ENCODE measurements at places on chromosomes 2 and 18.

GRCh38 chr2:201532686-201533304 is 81.3 kb downstream of the STRADB start:
- DNase-seq: no peak

DNA sequence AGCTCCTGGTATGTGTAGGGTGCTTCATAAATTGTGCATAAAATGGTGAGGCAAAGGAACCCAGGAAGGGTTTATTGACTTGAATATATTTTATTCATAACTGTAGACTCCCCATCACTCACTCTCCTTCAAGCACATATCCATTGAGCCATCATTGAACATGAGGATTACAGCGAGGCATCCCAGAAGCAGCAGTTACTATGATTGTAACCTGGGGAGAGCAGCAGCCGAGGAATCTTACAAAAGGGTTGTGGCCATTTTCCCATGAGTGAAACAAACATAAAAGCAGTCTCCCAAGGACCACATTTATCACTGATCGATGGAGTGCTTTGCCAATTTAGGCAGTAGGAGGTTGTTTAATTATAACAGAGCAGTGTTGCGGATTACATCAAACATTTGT is 183.4 kb downstream of the NCK2 start:
- no peak for DNase-seq

DNA sequence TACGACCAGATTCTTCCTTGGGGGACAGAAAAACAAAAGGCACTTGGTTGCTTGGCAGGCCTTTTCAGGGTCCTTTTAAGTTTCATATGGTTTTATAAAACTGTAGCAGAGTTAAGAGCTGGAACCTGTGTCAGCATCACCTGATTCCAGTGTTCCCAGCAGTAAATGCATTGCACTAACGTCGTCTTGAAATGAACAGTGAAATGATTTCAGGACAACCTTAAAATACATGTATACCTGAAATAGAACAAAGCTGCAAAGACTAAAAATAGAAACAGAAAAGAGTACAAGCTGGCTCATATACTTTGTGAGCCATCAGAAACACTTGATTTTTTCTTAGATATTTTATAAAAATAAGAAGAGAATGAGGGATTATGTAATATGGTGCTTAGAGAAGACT is 51.9 kb downstream of the ACSL3 start:
- no peak for DNase-seq

- DNase-seq: no peak
These were observed 62.4 kb downstream of the MRPS9 start for GRCh38 chr2:105100046-105100840.

DNA sequence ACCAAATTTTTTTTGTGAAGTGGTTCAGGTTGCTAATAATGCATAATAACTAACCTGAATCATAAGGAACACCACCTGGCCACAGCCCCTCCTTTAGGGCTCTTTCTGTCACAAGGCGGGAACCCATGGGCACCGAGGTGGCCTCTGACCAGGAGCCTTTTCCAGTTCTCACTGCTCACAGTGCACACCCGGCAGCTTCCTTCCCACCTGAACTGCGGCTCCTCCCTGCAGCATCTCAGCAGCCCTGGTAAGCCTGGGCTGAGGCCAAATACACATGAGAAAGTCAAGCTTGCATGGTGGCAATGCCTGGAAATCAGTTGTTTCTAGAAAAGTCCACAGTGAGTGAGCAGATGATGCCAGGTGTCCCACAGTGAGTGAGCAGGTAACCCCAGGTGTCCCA is 77.6 kb upstream of the SNTG2 start:
- DNase-seq: no peak

DNA sequence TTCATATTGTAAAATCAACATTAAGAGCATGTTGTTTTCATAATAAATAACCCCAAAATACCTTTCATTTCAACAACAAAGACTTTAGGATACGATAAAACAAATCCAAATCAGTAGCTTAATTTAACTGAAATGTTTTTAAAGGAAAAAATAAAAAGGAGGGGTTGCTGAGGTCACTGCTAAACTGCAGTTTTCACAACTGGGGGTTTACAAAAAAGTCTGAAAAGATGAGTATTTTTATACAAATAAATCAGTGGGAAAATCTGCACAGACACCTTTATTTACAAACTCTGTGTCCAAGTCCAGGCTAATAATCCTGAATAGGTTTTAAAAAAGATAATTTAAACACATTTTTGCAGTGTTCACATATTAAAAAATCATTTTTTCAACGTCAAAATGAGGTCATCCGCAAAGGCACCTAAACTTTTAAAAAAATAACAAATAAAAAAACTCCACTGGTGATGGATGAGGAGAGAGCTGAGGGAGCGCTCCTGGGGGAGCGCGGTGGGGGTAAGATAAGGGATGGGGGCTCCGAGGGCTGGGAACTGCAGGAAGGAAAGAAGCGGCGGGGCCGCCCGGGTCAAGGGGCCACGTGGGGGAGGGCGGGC is 3.1 kb downstream of the DLX2 start:
- DNase-seq: no peak

- no peak for DNase-seq
These were observed 50.4 kb downstream of the MALT1 start for GRCh38 chr18:58721566-58722239.

GRCh38 chr2:129606496-129607270 is 372.8 kb upstream of the RAB6C start:
- DNase-seq: no peak

GRCh38 chr2:176516051-176516602 is 246.9 kb downstream of the MTX2 start:
- no peak for DNase-seq

GRCh38 chr2:62716768-62717167 is 11.3 kb downstream of the EHBP1 start:
- no peak for DNase-seq

- no peak for DNase-seq
These were observed 61.8 kb upstream of the CERS6 start for GRCh38 chr2:168394262-168394661.

GRCh38 chr18:11316546-11316945 is 167.2 kb upstream of the PIEZO2 start:
- no peak for DNase-seq

GRCh38 chr18:51660188-51660715 is 462.8 kb upstream of the MEX3C start:
- no peak for DNase-seq

- no peak for DNase-seq
These were observed 89.0 kb upstream of the PPP1CB start for GRCh38 chr2:28662468-28663181.

DNA sequence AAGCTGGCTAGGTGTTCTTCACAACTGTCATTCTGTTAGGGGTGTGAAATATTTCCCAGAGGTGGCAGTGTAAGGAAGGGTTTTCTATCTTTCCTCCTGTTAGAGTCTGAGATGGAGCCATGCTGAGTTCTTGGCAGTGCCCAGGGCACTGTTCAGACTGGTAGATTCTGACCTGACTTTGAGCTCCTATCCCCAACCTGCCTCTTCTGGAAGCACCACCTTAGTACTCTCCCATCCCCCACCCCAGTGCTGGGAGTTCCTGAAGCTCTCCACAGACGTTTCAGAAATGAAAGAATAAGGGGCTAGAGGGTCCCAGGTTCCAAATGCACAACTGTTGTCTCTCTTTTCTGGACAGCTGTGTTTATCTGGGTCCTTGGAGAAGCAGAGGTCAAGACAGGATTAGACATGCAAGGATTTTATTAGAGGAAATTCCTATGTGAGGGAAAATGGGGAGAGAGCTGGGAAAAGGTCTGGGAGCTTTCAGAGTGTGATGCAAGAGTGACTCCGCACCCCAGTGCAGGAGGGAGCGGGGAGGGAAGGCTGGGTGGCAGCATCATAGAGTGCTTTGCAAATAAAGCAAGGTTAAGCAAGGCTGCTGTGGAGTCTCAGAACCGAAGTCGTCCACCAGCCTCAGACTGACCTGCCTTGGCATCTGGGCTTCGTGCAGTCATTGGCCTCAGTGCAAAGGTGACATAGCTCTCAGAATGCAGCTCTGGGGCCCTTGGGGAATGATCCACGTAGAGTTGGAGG is 75.5 kb downstream of the SLC4A3 start:
- no peak for DNase-seq

DNA sequence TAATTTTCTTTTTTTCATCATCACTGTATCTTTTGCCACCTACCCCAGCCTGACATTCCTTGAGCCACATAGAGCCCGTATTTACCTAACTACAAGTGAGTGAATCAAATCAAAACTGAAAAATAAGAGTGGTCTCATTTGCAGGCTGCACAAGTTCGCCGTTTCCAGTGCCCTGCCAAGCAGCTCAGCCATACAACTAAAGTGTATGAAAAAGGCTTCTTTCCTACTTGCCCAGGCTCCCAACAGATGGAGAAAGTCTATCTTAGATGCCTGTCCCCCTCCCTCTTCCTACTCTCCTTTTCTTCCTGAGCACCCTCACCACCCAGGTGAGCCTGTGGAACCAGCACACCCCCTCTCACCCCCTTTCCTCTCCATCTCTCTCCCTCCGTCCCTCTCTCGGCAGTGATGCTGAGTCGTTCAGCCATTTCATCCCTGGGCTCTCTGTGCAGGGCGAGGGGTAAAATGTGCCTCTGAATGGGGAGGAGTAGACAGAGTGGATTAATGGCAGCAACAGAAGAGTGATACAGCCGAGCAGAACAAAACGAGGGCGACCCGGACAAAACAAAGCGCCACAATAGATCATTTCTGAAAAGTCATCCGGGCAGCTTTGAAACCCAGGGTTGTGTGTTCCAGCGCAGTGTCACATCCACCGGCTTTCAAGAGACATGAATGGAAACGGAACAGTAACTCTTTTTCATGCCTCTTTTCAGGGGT is 65.0 kb upstream of the POU3F3 start:
- DNase-seq: no peak

- no peak for DNase-seq
These were observed 70.8 kb downstream of the RTP5 start for GRCh38 chr2:241940329-241940728.

GRCh38 chr18:59272891-59273758 is at the start of gene RAX:
RAX (minus strand) TSS chr18:59273454; CDS start chr18:59273206, 248 bp downstream.
- DNase-seq: no peak

- peak; percentile 14 for DNase-seq
These were observed 52.8 kb downstream of the CLASP1 start for GRCh38 chr2:121596221-121597080.

DNA sequence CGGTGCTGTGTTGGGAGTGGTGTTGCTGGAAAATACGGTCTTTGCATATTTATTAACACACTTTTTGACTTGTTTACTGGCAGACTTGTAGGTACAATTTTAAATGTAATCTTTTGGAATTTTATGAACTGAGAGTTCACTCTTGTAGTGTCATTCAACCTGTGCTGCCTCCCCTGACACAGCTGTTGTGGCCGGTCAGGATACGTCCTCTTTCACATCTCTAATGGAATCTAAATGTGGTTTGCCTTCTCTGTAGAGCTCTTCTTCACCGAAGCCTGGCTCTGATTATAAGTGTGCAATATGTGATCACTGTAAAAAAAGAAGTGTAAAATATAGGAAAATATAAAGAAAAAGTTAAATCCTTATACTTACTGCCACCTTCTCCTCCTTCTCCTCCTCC is 94.7 kb downstream of the MAP4K4 start:
- no peak for DNase-seq

DNA sequence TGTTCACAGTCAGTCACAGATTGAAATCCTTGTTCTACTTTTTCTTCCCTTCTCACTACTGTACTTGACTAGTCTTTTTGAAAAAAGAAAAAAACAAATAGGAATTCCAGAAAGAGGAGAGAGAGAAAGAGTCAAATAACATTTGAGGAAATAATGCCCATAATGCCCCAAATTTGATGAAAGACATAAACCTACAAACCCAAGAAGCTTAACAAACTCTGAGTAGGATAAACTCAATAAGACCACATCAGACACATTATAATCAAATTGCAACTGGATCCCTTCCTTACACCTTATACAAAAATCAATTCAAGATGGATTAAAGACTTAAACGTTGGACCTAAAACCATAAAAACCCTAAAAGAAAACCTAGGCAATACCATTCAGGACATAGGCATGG is 30.9 kb downstream of the TMEM185B start:
- DNase-seq: no peak

GRCh38 chr2:240523451-240524281 is 34.1 kb downstream of the ANKMY1 start:
- DNase-seq: no peak

GRCh38 chr18:55048892-55049291 is 89.6 kb upstream of the CCDC68 start:
- no peak for DNase-seq

- DNase-seq: no peak
These were observed 60.8 kb downstream of the LIMS1 start for GRCh38 chr2:108594982-108595464.

- DNase-seq: no peak
These were observed 99.4 kb upstream of the SCN7A start for GRCh38 chr2:166593403-166593802.

GRCh38 chr2:231370429-231370748 is 25.1 kb upstream of the B3GNT7 start:
- DNase-seq: no peak

DNA sequence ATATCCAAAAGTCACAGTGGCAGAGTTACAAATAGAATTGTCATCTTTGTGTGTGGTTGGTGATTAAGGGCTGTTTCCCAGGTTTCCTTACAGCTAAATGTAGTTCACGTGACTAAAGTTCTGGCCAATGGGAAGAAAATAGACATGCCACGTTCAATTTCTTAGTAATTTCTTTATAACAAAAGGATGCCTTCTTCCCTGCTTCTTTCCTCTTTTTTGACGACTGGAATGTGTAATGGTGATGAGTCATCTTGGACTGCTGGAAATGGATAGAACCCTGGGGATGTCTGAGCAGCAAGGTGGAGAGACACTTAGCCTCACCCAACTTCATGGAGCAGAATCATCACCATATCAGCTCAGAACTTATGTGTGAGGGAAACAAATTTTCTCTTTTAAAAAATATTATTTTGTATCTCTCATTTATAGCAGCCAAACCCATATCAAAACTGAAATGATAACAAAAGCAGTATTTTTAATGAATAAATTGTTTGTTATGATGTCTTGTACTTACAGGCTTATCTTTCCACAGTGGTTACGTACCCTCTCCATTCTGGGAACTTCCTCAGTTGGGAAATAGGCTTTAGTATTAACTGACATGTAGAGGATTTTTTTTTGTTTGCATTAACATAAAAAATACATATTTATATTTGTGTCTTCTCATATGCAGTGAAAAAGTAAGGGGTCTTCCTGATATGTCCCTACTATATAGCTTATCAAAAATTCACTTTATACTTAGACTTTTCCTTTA is 91.1 kb upstream of the CDH2 start:
- DNase-seq: no peak

DNA sequence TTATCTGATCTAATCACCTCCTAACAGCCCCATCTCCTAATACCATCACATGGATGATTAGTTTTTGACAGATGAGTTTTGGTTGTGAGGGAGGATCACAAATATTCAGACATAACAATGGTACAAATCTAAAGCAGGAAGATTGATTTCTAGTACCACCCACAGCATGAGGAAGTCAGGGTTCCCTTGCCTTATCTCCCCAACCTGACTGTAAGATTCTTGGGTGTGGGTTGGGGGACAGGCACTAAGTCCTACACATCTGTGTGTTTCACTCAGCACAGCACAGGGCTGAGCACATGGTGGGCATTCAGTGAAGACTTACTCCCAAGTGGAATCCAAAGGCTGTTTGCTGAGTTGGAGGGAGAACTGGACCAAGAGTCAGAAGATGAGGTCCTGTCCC is 93.8 kb upstream of the CXCR4 start:
- no peak for DNase-seq

GRCh38 chr2:6368281-6368680 is 497.4 kb downstream of the CMPK2 start:
- no peak for DNase-seq

GRCh38 chr2:122098306-122098705 is 342.9 kb downstream of the TSN start:
- no peak for DNase-seq

- DNase-seq: no peak
These were observed at the start of gene GTF2A1L for GRCh38 chr2:48617618-48618017. GTF2A1L (plus strand) TSS chr2:48617856; CDS start chr2:48617875, 19 bp downstream.

All from NCI-H2171 (cell line).